ENCODE measurements at places on chromosomes 11 and 22. TPM values are rescaled to one million over a fixed set of nuclear protein-coding genes. Genes with fewer than 3 reads are reported as not detected.

OR4D5 gene
- not detected for total RNA-seq

DNA sequence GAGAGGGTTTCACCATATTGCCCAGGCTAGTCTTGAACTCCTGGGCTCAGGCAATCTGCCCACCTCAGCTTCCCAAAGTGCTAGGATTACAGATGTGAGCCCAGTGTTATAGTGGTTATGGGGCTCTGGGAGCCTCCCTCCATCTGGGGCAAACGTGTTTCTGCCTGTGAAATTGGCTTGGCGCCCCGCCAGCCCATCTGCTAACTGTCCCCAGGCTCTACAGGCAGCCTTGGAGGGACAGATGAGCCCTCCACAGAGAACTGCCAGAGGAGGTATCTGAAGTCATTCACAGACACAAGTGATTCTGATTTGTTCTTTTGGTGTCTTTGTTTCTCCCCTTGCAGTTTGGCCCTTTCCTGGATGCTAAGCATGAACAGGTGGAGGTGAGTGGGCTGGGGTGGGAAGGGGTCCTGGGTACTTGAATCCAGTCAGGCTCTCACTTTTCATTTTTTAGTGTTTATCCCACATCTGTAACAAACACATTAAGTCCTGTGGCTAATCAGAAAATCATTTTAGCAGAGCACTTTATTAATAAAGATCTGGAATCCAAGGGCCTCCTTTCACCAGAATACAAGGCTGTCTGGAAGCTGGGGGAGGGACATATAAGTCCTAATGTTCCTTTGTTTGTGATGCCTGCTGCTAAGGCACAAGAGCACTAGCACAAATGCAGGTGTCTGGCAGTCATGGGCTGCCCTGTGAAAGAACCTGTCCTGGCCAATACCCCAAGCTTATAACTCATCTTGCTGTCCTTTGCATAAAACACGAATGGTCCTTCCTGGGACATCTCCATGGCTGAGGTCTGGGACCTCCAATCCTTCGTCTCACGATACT is 25.7 kb upstream of the CDC42EP2 start:
- peak overlapping the region; percentile 56 for H3K27ac ChIP-seq
- H3K4me1 ChIP-seq: peaks cover 2% of the 10 kb centered on the region
- no peaks in the 10 kb centered on the region for H3K27me3 ChIP-seq
- DNase-seq: no peak
- no peak overlapping the region for H3K4me3 ChIP-seq

DNA sequence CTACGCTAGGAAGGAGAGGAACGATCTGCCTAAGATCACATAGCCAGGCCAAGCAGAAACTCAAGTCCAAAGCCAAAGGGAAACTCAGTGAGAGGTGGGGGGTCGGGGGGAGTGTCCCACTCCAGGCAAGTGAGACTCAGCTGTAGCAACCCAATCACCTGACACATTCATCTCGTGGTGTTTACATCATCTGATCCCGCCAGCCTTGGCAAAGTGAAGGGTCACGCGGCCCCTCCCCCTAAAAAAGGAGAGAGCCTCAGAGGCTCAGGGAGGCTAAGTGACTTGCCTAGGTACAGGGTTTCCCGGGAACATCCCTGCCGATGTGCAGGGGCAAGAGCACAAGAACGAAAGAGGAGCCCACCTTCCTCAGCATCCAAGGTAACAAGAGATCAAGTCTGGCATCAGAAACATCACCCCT is 21.5 kb downstream of the MYH9 start:
- H3K27ac ChIP-seq: peak overlapping the region; percentile 87
- DNase-seq: peak; percentile 47
- H3K36me3 ChIP-seq: no peaks in the 10 kb centered on the region
- H3K4me3 ChIP-seq: no peak overlapping the region

APOA1 gene
- total RNA-seq: 4.4 TPM

DNA sequence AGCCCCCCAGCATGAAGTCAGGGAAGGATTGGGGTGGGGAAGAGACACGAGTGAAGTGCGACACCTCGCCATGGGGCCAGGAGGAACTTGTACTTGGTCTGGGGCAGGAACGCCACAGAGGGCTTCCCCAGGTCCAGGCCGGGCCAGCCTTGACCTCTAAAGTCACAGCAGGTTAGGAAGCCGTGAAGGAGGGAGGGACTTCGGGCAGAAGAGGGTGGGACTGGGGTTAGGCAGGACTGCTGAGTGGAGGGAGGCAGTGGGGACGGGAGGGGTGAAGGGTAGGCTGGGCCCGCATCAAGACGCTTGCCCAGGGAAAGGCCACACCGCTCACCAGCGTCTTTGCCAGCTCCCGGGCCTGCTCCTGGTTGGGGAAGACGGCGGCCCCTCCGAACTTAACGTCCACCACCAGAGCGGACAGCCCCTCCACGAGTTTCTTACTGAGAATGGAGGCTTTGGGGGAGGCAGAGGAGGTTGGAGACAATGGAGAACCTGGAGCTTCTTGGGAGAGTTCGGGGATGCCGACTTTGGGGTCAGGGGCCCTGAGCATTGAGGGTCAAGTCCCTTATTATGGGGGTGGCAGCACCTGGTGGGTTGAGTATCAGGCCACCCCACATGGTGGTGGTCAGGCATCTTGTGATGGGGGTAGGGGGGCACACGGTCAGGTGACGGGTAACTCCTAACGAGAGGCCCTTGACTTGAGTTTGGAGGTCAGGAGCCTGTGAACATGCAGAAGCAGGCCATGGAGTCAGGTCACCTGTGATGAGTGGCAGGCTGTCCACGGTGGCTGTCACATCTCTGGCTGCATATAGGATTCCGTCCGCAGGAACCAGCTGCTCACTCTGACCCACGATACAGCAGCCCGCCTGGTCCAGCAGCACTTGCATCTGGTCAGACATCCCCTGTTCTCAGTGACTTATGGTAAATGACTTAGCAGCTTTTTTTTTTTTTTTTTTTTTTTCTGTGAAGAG is 1.7 kb upstream of the SCO2 start:
- peak; percentile 14 for DNase-seq
- no peaks in the 10 kb centered on the region for H3K27me3 ChIP-seq
- no peaks in the 10 kb centered on the region for H3K4me1 ChIP-seq
- peak overlapping the region; percentile 75 for H3K27ac ChIP-seq

OR51E1 gene
- total RNA-seq: 0.60 TPM

- H3K4me1 ChIP-seq: no peaks in the 10 kb centered on the region
- peak overlapping the region; percentile 60 for H3K27ac ChIP-seq
- no peaks in the 10 kb centered on the region for H3K27me3 ChIP-seq
- no peaks in the 10 kb centered on the region for H3K36me3 ChIP-seq
- DNase-seq: peak; percentile 88
- no peak overlapping the region for H3K4me3 ChIP-seq
Observed at GRCh38 chr11:63023841-63024648, 8.4 kb upstream of the SLC22A8 start.

GRCh38 chr11:64378335-64378880 is 19.4 kb downstream of the RPS6KA4 start:
- H3K27me3 ChIP-seq: peaks cover 13% of the 10 kb centered on the region
- DNase-seq: peak; percentile 23
- no peaks in the 10 kb centered on the region for H3K4me1 ChIP-seq
- H3K27ac ChIP-seq: no peak overlapping the region
- H3K4me3 ChIP-seq: no peak overlapping the region

DNA sequence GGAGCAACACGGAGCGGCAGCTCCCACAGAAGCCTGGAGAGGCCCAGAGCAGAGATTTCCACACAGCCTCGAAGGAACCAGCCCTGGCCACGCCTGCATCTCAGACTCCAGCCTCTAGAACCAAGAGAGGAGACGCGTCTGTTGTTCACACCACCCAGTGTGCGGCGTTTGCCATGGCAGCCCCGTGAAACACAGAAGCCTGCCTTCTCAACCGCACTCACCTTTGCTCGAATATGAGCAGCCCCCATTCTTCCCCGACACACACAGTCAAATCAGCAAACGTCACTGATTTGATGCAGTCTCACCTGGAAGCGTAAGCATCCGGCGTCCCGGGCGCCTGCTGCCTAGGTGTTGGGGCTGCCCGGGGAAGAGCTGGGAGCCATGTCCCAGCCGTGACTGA is 14.2 kb upstream of the TALDO1 start:
- H3K27ac ChIP-seq: no peak overlapping the region
- peaks cover 3% of the 10 kb centered on the region for H3K4me1 ChIP-seq
- no peak for DNase-seq
- H3K36me3 ChIP-seq: no peaks in the 10 kb centered on the region
- no peaks in the 10 kb centered on the region for H3K27me3 ChIP-seq

GRCh38 chr11:3614742-3615171 is 27.0 kb downstream of the ART5 start:
- H3K4me3 ChIP-seq: no peak overlapping the region
- H3K27me3 ChIP-seq: no peaks in the 10 kb centered on the region
- DNase-seq: no peak
- H3K27ac ChIP-seq: no peak overlapping the region
- no peaks in the 10 kb centered on the region for H3K36me3 ChIP-seq

GRCh38 chr11:110988671-110989070 is 256.9 kb upstream of the POU2AF2 start:
- H3K4me1 ChIP-seq: peaks cover 8% of the 10 kb centered on the region
- H3K4me3 ChIP-seq: no peak overlapping the region
- no peak for DNase-seq
- H3K27me3 ChIP-seq: no peaks in the 10 kb centered on the region
- no peaks in the 10 kb centered on the region for H3K36me3 ChIP-seq
- no peak overlapping the region for H3K27ac ChIP-seq

TMEM191C gene
- total RNA-seq: 0.31 TPM

GVQW3 gene
- total RNA-seq: 7.0 TPM

DNA sequence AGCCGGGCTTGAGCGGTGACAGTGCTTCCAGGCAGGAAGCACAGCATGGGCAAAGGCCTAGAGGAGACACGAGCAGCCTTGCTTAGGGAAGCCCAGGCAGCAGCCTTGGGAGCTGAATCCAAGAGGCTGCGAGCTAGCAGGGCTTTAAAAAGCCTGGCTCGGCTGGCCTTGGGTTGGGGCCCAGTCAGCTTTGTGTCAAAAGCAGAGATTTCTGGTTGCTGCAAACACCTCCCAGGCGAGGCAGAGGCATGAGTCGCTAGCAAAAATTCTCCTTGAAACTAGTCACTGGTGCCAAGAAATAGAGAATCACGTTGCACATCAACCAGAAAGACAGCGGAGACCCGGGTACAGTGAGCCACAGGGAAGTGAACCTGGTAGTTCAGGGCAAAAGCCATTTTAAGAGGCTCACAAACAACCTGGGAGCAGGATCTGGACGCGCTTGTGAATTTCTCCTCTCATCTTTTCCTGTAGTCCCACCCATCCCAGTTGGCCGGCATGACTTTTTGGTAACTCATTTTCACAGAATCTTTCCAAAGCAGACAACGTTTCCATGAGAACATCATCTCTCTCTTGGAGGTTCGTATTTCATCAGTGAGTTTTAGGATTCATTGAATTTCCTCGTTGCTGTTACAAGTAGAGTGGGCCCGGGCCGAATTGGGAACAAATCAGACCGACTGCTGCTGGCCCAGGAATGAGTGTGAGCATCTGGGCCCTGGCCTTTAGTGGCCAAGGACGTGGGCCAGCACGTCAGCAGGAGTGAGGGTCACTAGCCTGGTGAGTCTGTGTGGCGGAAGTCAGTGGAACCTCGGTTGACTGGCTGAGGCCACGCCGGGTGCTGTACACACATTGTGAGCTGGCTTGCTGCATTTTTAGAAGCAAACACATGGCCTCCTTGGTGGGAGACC is 16.4 kb upstream of the FGF4 start:
- H3K4me1 ChIP-seq: no peaks in the 10 kb centered on the region
- no peaks in the 10 kb centered on the region for H3K36me3 ChIP-seq

GRCh38 chr11:91998481-91998880 is 226.1 kb upstream of the FAT3 start:
- H3K36me3 ChIP-seq: no peaks in the 10 kb centered on the region
- H3K4me3 ChIP-seq: no peak overlapping the region
- no peaks in the 10 kb centered on the region for H3K27me3 ChIP-seq
- no peak overlapping the region for H3K27ac ChIP-seq

CXCR5 gene
- total RNA-seq: 0.48 TPM

- no peaks in the 10 kb centered on the region for H3K27me3 ChIP-seq
- no peak overlapping the region for H3K27ac ChIP-seq
- peaks cover 4% of the 10 kb centered on the region for H3K36me3 ChIP-seq
- H3K4me1 ChIP-seq: peaks cover 8% of the 10 kb centered on the region
- H3K4me3 ChIP-seq: no peak overlapping the region
Observed at GRCh38 chr22:31286360-31287255, 5.7 kb downstream of the PIK3IP1 start.

- no peaks in the 10 kb centered on the region for H3K36me3 ChIP-seq
- H3K4me1 ChIP-seq: peaks cover 12% of the 10 kb centered on the region
- H3K27ac ChIP-seq: no peak overlapping the region
- no peak overlapping the region for H3K4me3 ChIP-seq
- no peaks in the 10 kb centered on the region for H3K27me3 ChIP-seq
Observed at GRCh38 chr11:131217313-131218310, 152.8 kb upstream of the NTM start.

GRCh38 chr11:104876861-104877431 is 21.3 kb downstream of the CASP12 start:
- no peak overlapping the region for H3K27ac ChIP-seq
- no peak for DNase-seq

DNA sequence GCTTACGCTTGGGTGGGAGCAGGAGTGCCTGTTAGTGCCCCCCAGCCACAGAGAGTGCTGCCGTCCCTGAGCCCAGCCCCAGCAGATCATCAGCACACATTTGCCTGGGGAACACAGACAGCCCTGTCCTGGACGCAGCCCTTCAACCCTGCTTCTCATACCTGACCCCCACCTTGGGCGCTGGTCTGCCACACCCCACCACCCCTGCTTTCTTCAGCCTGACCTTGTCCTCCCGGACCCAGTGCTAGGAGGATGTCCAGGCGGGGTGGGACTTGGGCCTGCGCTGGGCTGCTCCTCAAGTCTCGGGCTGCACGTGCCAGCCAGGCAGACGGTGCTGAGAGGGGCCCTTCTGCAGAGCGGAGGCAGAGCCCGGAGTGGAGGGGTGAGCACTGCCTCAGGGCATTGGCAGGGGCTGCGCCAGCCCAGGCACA is 119.2 kb downstream of the KCNQ1OT1 start:
- no peaks in the 10 kb centered on the region for H3K4me1 ChIP-seq
- no peaks in the 10 kb centered on the region for H3K27me3 ChIP-seq
- no peak for DNase-seq
- H3K4me3 ChIP-seq: no peak overlapping the region

SLC22A12 gene
- not detected for total RNA-seq

DNA sequence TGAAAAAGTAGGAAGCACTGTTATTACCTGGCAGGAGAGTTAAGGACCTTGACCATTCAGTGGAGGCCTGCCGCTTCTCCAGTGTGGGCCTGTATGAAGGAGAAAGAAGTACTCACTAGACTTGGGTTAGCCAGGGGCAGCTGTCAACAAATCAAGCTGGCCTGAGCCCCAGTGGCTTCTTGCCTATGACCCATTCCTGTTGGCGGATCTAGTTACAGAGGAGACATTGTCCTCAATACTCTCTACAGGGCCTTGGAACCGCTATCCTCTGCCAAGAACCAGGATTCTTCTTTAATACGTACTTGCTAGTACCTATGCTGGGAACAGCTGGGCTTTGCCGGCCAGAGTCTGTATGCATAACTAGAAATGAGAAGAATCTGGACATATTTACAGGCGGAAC is 68.1 kb downstream of the ALX4 start:
- DNase-seq: no peak
- no peak overlapping the region for H3K27ac ChIP-seq
- H3K27me3 ChIP-seq: no peaks in the 10 kb centered on the region

KDM4E gene
- not detected for total RNA-seq

GRCh38 chr22:42623756-42624441 is 9.2 kb upstream of the POLDIP3 start:
- DNase-seq: peak; percentile 69
- H3K27me3 ChIP-seq: no peaks in the 10 kb centered on the region
- peaks cover 11% of the 10 kb centered on the region for H3K36me3 ChIP-seq

- H3K27ac ChIP-seq: no peak overlapping the region
- no peaks in the 10 kb centered on the region for H3K4me1 ChIP-seq
- no peak overlapping the region for H3K4me3 ChIP-seq
- H3K27me3 ChIP-seq: no peaks in the 10 kb centered on the region
- DNase-seq: no peak
Observed at GRCh38 chr22:27228771-27229170, 571.4 kb downstream of the MIAT start.

WNT11 gene
- 4.4 TPM for total RNA-seq
